ENCODE measurements at places on chromosomes 1 and 21.

GRCh38 chr1:230127105-230128054 is 60.3 kb downstream of the GALNT2 start:
- no peak for DNase-seq

- DNase-seq = peak; percentile 96
Observed at GRCh38 chr1:28088168-28088961, at the start of gene EYA3. Gene EYA3 (minus strand): TSS chr1:28088610. CDS start chr1:28058026, 30,584 bp downstream.

DNA sequence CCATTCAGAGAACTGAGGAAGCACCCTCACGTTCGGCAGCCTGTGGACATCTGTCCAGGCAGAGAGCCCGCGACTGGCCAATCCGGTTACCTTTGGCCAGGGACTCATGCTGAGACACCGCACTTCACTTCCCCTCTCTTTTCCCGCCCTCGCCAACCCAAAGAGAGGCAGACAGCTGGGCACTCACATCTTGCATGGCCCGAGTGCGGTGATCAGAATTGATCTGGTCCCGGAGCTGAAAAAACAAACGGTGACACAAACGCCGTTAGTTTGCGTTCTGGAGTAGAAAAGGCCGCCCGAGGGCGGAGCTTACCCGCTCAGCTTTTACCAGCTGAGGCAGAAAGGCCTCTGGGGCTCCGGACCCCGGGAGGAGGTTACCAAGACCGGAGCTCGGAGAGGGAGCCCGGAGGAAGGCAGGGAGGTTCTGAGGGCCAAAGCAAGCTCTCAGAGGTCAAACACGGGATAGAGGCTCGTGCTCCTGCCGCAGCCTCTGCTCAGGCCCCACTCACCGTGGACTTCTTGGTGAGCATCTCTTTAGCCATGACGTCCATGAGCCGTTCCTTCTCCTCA is 376 bp downstream of the SF3A3 start:
- peak; percentile 41 for DNase-seq

DNA sequence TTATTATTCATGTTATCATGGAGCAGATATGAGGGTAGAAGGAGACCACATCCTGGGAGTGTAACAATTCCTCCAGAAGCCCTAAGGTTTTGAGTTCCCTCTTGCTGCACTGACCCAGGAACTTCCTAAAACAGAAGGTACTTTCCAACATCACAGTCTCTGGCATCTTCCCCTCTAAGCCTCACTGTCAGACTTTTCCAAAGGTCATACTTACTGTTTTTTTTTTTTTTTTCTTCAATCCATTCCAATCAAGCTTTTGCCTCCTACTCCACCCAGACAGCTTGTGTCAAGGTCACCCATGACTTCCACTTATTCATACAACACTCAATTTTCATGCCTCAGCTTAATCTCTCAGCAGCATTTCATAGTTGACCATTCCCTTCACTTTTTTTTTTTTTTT is 18.4 kb upstream of the UQCRHL start:
- no peak for DNase-seq

DNA sequence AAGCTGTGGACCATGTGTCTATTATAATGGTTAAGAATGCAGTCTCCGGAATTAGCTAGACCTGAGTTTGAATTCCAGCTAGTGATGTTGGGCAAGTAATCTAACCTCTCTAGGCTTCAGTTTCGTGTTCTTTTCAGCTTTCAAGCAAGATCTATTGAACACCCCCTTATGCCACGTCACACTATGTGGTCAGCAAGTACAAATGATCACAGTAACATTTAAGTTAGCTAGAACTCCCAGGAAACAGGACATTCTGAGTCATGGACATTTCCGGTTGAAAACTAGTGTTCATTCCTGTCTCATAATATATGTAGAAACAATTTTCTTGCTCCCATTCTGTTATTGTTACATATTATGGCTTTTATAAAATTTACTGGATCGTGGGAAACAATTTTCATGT is 34.0 kb upstream of the NHLH2 start:
- no peak for DNase-seq

DNA sequence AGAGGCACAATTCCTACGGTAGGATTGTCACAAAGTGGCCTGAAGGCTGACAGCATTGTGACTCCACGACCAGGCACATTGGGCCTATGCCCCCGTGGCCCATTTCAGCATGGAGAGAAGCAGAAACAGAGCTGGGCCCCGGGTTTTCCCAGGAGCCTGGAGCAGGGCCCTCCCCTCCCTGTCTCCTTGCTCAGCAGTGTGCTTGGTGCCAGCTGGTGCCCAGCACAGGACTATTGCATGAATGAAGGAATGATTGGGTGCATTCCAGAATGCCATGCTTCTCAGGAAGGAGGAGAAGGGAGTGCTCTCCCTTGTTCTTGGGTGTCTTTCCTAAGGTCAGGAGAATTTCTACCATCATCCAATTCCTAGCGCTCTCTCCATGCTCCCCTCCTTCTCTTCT is 33.7 kb downstream of the IER5 start:
- DNase-seq = no peak

DNA sequence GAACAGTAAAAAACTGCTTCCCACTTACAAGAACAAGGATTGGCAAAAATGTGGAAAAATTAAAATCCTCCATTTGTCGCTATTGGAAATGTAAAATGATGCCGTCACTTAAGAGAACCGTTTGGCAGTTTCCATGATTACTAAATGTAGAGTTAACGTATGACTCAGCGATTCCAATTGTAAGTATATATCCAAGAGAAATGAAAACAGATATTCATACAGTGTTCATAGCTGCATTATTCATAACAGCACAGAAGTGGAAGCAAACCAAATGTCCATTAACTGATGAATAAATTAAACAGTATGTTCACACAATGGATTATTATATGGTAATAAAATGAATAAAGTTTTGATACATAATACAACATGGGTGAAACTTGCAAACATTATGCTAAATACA is 971.0 kb downstream of the AMY1C start:
- DNase-seq = no peak

GRCh38 chr1:151578941-151579340 is 32.9 kb upstream of the SNX27 start:
- DNase-seq = no peak

- no peak for DNase-seq
Observed at GRCh38 chr1:180994262-180994661, 28.4 kb downstream of the STX6 start.
